ENCODE measurements at places on chromosomes 1 and 21.

DNA sequence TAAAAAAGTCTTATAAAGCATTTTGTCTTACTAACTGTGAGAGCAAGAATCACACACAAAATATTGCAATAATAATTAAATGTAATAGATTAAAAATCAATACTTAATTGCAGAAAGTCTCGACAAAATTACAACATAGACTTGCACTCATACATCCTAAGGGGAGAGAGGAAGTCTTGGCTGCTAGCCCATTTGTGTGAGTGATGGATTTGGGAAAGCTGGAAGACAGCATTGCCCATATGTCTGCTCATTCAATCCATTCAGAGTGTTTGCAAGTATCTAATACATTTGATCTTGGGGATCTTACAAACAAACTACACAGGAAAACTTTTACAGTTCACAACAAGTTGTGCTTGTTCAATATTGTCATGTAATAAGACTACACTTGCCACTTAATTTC, 140.5 kb downstream of the COL11A1 start:
- peak; percentile 23 for DNase-seq

- DNase-seq = no peak
Observed at GRCh38 chr1:57719274-57719673, 295.4 kb upstream of the DAB1 start.

DNA sequence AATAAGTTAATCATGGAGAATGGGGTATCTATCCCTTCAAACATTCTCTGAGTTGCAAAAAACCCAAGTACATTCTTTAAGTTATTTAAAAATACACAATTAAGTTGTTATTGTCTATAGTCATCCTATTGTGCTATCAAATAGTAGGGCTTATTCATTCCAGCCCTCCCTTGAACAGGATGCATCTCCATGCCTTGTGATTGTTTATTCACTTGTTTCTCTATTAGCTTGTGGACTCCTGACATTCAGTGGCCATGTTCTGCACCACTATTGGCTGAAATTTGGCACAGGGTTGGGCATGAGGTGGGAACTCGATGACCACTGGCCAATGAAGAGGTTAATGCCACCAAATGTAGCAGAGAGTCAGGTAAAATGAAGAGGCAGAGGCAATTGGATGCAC, 272.8 kb downstream of the TNR start:
- no peak for DNase-seq

DNA sequence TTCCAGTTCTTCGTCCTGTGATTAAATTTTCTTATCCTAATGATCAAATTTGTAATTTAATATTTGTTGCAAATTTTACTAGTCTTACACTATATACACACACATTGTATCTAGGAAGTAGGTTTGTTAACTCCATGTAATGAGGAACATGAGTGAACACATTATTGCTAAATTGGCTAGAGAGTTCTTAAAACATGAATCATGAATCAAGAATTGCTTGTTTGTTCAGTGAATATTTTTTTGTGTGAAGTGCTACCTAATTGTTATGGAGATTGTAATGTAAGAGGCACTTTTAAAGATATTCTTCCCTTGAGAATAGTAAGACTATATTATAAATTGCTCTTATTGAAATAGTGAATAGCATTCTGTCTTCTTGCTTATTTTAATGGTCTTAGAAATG, 4.6 kb downstream of the GPSM2 start:
- no peak for DNase-seq

DNA sequence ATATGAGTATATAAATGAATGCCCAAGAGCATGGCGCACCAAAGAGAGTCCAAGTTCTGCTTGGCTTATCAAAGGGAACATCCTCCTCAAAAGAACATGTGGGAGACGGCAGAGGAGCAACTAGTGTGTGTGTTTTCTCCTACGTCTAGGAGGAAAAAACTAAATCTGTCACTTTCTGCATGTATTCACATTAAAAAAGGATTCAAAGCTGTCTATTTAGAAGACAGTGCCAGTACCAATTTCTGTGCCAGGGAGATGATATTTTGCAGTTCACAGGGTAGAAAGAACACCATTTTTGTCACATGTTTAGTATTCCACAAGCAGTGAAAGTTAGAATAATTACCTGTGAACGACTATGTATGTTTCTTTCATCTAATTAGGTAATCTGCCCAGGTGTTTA, 42.5 kb upstream of the IFNAR2 start:
- DNase-seq = no peak

DNA sequence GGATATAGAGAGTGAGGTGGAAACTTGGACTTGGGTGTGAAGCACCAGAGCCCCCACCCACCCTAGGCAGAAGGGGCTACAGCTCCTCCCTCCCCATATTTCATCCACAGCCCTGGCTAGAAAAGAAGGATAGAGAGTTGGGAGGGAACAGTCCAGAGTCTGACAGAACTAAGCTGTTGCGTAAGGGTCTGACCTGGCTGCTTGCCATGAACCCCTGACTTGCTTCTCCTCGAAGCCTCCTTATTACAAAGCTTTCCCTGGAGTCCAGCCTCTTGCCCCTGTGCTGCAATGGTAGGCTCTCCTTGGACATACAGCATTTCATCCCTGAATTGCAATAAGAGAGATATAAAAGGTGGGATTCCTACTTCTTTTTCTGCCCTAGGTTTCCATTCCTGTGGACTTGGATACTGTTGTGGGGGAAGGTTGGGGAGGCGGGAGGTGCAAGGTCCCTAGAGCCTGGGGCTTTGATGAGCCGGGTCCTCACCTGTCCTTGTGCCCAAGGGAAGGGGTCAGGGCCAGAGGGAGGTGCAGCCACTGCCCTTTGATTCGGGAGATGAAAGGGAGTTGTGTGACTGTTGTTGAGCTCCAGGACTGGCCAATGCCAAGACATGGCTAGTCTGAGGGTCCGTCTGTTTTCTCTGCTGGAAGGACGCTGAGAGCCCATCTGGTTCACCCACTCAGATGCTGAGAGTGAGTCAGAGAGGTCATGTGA, 2.7 kb downstream of the RHBG start:
- no peak for DNase-seq

- no peak for DNase-seq
Observed at GRCh38 chr1:154972517-154973343, 1.8 kb upstream of the CKS1B start.

DNA sequence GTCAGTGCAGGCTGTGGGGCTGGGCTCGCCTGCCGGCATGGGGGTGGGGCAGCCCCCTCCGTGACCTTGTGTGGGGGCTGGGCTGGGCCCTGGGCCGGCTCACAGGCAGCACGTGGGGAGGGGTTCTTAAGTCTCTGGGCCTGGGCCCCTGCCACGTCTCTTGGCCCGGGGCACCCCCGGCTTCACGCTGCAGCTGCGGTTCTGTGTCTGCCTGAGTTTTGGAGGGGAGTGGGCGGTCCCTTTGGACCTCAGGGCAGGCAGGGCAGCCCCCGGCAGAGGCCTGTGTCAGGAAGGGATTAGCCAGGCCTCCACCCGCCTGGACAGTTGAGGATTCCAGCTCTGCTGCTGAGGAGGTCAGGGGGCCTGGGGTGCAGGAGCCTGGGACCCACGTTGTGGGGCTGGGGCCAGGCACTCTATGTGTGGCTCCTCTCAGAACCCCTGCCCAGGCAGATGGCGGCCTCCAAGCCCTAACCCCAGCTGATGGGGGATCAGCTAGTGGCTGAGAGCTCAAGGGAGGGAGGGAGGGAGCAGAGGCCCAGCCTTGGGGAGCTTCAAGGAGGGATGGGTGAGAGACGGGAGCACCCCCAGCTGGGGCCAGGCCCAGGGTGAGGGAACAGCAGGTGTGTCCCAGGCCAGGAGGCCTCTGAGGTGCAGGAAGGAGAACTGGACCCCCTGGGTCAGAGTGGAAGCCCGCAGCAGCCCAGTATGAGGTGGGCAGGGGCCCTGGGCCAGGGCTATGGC, 1.8 kb upstream of the PLCH2 start:
- DNase-seq = no peak

DNA sequence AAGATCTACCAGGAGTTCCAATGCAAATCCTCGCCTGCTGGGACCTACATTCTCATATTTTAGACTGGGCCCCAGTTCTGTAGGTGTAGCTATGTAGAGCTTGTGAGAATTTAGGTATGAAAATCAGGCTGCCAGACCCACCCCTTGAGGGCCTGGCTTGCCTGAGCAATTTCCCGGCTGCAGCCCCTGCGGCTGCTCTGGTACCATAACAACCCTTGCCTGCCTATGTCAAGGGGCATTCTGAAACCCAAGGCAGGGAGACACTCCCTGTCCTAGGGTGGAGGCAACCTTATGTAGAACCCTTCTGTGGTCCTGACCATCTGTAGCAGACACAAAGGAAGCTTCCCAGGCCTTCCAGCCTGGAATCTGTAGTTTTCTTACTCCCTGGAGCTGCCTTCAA, 28.4 kb downstream of the VTCN1 start:
- DNase-seq = no peak

GRCh38 chr1:177960939-177961622, 8.8 kb downstream of the SEC16B start:
- DNase-seq = no peak

- DNase-seq = no peak
Observed at GRCh38 chr1:28340221-28340974, 11.6 kb downstream of the MED18 start.

GRCh38 chr1:183777328-183777727, 27.6 kb upstream of the RGL1 start:
- DNase-seq = no peak

DNA sequence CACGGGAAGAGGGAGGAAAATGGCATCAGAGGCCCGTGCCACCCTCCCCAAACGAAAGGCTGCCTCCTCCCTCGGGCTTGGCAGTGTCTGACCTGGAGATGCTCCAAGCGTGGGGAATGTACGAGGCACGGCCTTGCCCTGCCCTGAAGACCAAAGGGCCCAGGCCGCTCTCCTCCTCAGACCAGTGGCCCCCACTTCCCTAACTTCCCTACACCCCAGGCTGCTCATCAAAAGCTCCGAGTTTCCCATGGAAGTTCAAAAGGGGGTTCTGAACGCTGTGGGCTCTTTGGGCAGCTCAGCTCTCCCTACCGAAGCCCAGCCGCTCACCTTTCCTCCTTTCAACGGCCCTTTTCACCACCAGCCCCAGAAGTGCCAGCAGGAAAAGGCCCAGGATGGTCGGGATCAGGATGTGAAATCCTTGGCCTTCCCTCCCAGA, 11.8 kb downstream of the FCMR start:
- no peak for DNase-seq
